Mesenchymal stem cell (in vitro differentiated cells and primary cell): ENCODE measurements at places on chromosomes 6 and 20.

DNA sequence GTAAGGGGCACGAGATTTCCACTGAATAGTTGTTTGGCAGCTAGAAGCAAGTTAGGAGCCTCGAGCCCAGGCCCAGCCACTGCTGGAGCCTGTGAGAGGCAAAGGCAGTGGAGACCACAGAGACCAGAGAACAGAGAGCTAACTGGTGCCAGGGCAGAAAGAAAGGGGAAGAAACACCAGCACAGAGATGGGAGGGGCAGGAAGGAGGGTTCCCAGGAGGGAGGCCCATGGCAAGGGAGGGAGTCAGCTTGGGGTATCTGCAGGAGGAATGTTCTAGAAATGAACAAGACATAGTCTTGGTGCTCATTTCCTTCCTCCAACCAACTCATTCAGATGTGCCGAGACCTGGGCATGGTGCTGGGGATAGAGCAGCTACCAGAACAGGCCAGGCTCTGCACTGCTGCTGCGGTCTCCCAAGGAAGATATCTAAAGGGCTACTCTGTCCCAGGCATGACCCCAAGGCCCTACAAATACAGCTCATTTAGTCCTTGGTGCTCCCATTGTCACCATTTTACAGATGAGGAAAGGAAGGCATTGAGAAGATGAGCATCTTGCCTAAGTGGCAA, 10.7 kb downstream of the ANGPT4 start:
- H3K27ac ChIP-seq, result no peak overlapping the region
- DNase-seq, result no peak
- H3K4me1 ChIP-seq, result no peaks in the 10 kb centered on the region
- H3K27me3 ChIP-seq, result no peaks in the 10 kb centered on the region

DNA sequence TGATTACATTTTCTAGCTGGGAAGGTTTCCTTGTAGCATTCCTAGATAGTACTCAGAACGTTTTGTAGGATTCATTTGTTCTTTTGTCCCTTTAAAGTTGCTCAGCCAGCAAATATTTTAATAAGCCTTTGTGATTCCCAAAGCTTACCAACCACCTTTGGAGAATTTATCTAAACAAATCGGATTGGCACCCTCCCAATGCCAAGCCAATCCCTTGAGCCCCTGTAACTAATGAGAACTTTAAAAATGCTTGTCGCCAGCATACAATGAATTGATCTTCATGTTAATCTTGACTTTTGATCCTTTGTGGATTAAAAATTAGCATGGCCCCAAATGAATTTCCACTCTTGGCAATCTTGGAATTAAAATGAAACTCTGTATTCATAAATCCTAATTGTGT, 559.5 kb downstream of the UTRN start:
- H3K27ac ChIP-seq, result no peak overlapping the region
- no peak for DNase-seq
- no peaks in the 10 kb centered on the region for H3K4me1 ChIP-seq
- peaks cover 70% of the 10 kb centered on the region for H3K36me3 ChIP-seq
- H3K27me3 ChIP-seq, result no peaks in the 10 kb centered on the region

DNA sequence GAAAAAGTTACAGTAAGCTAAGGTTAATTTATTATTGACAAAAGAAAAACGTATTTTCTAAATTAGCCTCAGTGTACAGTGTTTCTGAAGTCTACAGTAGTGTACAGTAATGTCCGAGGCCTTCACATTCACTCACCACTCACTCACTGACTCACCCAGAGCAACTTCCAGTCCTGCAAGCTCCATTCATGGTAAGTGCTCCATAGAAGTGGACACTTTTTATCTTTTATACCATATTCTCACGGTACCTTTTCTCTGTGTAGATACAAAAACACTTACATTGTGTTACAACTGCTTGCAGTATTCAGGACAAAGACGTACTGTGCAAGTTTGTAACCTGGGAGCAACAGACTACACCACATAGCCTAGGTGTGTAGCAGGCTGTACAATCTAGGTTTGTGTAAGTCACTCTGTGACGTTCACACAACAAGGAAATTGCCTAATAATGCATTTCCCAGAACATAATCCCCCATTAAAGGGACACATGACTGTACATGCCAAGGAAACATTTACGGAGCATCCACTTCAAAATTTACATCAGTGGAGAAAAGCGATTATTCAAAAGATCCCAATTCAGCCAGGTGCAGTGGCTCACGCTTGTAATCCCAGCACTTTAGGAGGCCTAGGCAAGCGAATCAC, 133.4 kb downstream of the BANF2 start:
- no peaks in the 10 kb centered on the region for H3K27me3 ChIP-seq
- H3K4me3 ChIP-seq, result no peak overlapping the region
- DNase-seq, result peak; percentile 70
- no peaks in the 10 kb centered on the region for H3K36me3 ChIP-seq
- no peak overlapping the region for H3K27ac ChIP-seq
- H3K4me1 ChIP-seq, result peaks cover 7% of the 10 kb centered on the region

DNA sequence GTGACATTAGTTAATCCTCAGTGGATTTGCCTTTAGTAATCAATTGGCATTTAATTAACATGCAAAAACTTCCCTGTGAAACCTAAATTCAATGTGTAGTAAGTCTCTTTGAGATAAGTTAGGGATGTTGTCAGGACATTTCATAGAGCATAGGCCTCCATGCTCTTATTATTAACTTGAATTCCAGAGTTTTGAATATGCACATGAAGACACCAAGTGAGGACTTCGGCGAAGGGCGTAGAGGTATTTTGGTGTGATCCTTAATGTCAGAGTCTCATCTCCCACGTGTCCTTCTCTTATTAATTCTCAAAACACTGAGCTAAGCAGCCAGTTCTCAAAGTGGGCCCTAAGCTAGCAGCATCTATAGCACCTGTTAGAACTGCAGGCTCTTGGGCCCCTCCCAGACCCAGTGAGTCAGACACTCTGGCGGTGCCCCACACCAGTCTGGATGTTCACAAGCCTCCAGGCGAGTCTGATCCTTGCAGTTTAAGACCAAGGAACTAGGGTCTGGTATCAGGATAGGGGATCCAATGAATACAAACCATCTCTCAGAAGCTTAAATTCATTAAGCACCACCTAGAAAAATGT, 292.1 kb downstream of the QKI start:
- no peak overlapping the region for H3K27ac ChIP-seq
- no peak for DNase-seq
- H3K36me3 ChIP-seq, result no peaks in the 10 kb centered on the region
- no peak overlapping the region for H3K4me3 ChIP-seq
- H3K27me3 ChIP-seq, result no peaks in the 10 kb centered on the region

DNA sequence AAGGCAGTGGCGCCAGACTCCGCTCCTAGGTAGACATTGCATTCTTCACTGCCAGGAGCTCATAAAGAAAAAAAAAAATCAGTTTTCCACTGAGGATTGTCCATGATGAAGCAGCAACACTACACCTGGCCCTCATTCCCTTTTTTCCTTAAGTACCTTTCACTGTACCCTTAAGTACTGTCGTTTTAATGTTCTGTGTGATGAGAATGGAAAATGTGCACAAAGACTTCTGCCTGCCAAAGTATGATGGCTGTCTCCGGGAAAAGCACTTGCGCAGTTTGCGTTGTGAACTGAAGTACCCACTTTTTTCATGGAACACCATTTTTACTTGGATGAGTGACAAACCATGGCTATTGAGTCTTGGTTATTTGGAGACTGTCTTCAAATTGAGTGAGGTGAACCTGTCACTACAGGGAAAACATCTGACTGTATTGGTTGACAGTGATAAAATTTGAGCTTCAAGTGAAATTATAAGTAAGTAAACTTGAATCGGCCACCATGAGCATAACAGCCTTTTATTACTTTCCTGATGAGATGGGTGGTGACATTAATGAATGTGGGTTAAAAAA, 104.8 kb downstream of the NCOA3 start:
- no peaks in the 10 kb centered on the region for H3K27me3 ChIP-seq
- no peak overlapping the region for H3K27ac ChIP-seq
- H3K4me3 ChIP-seq, result no peak overlapping the region
- H3K4me1 ChIP-seq, result peaks cover 3% of the 10 kb centered on the region

GRCh38 chr20:19995220-19995863, 21.8 kb upstream of the NAA20 start:
- peaks cover 11% of the 10 kb centered on the region for H3K4me1 ChIP-seq
- peak overlapping the region; percentile 97 for H3K27ac ChIP-seq
- DNase-seq, result peak; percentile 61
- H3K36me3 ChIP-seq, result peaks cover 39% of the 10 kb centered on the region
- H3K27me3 ChIP-seq, result no peaks in the 10 kb centered on the region
- H3K4me3 ChIP-seq, result peak overlapping the region; percentile 64
